Nasal cavity respiratory epithelium epithelial cell of viscerocranial mucosa (primary cell): ENCODE measurements at places on chromosomes 3 and 15. TPM values are rescaled to one million over a fixed set of nuclear protein-coding genes. Genes with fewer than 3 reads are reported as not detected.

The NPAP1 gene
- total RNA-seq, result under 0.01 TPM in 1 of 2 replicates, not detected in the other

The GOLGA6B gene
- total RNA-seq, result not detected in 2 replicates

The LPCAT4 gene
- total RNA-seq, result 4.8 and 9.9 TPM in 2 replicates

The RAB6B gene
- under 0.01 and 0.64 TPM in 2 replicates for total RNA-seq

The MYRIP gene
- under 0.01 TPM in 1 of 2 replicates, not detected in the other for total RNA-seq

The TNNC1 gene
- 0.68 TPM in 1 of 2 replicates, not detected in the other for total RNA-seq

The GOLGA8T gene
- not detected in 2 replicates for total RNA-seq

The ATR gene
- 30.1 and 40.7 TPM in 2 replicates for total RNA-seq

The SLC28A2 gene
- total RNA-seq, result not detected in 2 replicates

The RNF7 gene
- total RNA-seq, result 27.9 and 36.2 TPM in 2 replicates

The TRAIP gene
- total RNA-seq, result 0.68 and 1.1 TPM in 2 replicates

The POMGNT2 gene
- 10.9 and 13.2 TPM in 2 replicates for total RNA-seq

The CELSR3 gene
- total RNA-seq, result 1.8 and 2.1 TPM in 2 replicates

The EAF2 gene
- total RNA-seq, result 4.2 and 6.2 TPM in 2 replicates

The CMC1 gene
- total RNA-seq, result 3.4 and 4.9 TPM in 2 replicates

The COL6A5 gene
- not detected in 2 replicates for total RNA-seq

The SLC24A5 gene
- not detected in 2 replicates for total RNA-seq
